ENCODE measurements at places on chromosomes 4 and X. TPM values are rescaled to one million over a fixed set of nuclear protein-coding genes. Genes with fewer than 3 reads are reported as not detected.

The SH3BP2 gene
- total RNA-seq, result 54.0 TPM

The FRYL gene
- total RNA-seq, result 43.5 TPM

DNA sequence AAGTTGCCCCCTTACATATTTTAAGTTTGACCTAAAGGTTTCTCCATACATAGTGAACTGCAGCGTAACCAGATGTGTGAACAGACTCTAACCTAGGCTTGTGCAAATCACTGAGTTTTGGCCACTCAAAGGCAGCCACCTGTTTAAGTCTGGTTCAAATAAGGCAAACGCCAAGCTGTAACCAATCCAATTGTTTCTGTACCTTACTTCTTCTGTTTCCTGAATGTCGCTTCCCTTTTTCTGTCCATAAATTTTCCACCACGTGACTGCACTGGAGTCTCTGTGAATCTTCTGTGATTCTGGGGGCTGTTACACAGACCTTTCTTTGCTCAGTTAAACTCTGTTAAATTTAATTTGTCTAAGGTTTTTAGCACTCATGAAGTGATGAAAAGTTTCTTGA is 618.8 kb downstream of the GLUD2 start:
- H3K27ac ChIP-seq, result no peak overlapping the region
- no peak overlapping the region for H3K4me3 ChIP-seq
- no peaks in the 10 kb centered on the region for H3K27me3 ChIP-seq
- H3K4me1 ChIP-seq, result no peaks in the 10 kb centered on the region
- no peaks in the 10 kb centered on the region for H3K36me3 ChIP-seq

DNA sequence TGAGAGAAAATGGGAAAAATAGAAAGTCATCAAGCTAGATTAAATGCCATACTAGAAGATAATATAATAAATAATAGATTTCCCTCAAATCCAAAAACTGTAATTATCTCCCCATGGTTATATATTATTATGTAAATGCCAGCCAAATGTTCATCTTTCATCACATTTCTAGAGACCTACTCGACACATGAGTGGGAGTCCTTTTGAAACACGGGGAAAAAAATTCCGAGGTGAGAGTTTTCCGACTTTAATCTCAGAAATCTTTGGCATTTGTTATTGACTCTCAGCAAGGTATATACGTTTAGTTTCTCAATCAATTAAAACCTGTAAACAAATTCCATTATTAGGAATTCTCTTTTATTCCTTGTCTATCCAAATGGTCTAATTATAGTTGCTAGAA is 465.4 kb upstream of the SMIM31 start:
- H3K4me1 ChIP-seq, result no peaks in the 10 kb centered on the region
- no peaks in the 10 kb centered on the region for H3K36me3 ChIP-seq
- DNase-seq, result no peak

- peak; percentile 36 for DNase-seq
- no peak overlapping the region for H3K27ac ChIP-seq
- H3K4me1 ChIP-seq, result no peaks in the 10 kb centered on the region
Observed at GRCh38 chrX:44317181-44317580, 26.3 kb downstream of the EFHC2 start.

DNA sequence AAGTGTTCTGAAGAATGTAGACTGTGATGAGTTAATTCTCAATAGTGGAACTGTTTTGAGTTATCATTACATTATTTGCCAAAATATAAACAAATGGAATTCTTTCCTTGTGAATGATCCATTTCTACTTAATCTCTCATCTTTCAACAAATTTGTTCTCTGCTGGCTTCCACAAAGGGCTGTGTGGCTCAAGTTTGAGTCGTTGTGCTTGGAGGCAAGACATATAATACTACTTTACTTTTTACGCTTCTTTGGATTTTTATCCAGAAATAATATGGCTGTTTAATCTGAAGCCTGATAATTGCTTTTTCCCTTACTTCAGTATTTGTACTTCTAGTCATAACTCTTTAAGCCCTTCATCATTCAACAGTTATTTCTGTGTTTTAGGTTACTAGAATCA is 169.5 kb downstream of the ARHGAP10 start:
- no peaks in the 10 kb centered on the region for H3K27me3 ChIP-seq
- H3K4me3 ChIP-seq, result no peak overlapping the region
- no peaks in the 10 kb centered on the region for H3K4me1 ChIP-seq
- no peak for DNase-seq
- no peak overlapping the region for H3K27ac ChIP-seq

DNA sequence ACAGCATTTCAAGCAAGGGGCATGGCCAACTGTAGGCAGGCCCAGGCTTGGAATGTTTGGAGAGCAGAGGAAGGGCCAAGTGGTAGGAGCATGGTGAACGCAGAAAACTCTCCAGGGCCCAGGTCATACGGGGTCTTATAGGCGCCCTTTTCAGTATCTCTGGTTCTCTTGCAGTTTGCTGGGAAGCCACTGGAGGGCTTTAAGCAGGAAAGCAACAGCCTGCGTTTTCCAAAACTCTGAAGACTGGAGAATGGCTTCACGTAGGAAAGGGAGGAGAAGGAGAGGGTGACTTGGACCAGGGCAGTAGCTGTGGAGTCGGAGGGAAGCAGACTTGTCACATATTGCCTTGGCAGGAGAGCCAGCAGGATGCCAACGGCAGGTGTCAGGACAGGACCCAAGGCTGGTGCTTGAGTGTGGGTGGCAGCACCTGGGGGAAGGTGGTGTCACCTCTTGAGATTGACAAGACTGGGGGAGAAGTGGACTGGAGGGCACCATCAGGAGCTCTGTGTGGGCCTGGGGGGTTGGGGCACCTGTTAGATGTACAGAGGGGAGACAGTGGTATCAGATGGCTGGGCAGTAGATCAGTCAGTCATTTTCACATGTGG is 21.9 kb downstream of the TKTL1 start:
- H3K27ac ChIP-seq, result no peak overlapping the region
- DNase-seq, result no peak
- no peak overlapping the region for H3K4me3 ChIP-seq
- no peaks in the 10 kb centered on the region for H3K27me3 ChIP-seq
- no peaks in the 10 kb centered on the region for H3K4me1 ChIP-seq
- H3K36me3 ChIP-seq, result no peaks in the 10 kb centered on the region
